ENCODE measurements at places on chromosomes 11 and 22.

DNA sequence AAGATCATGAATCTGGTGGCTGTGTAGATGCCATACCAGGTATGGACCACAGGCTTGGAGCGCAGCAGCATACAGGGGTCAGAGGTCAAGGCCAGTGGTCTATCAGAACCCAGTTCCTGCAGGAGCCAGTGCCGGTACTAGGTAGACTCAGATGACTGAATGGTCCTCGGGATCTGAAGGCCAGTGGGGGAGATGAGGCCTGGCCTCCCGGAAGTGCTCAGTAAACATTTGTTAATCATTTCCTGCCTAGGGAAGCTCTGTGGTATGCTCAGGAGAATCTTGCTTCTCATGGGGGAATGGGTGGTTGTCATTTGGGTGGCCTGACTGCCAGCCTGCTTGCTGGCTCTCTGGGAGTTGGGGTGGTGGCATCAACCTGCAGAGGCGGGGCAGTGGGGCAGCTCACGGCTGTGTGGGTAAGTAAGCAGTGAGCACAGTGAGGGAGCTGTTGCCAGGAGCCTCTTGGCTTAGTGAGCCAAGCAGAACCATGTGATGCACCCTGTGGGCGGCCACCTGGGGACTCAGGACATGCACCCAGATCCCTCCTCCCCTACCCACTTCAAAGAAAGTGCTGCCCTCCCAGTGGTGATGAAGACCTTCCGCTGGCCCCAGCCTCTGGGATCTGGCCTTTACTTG is 33.0 kb downstream of the PTPRJ start:
- no peak for DNase-seq

GRCh38 chr22:27507935-27508526 is 293.5 kb downstream of the MN1 start:
- no peak for DNase-seq

GRCh38 chr11:1749395-1750351 is 722 bp downstream of the IFITM10 start:
- DNase-seq = no peak

DNA sequence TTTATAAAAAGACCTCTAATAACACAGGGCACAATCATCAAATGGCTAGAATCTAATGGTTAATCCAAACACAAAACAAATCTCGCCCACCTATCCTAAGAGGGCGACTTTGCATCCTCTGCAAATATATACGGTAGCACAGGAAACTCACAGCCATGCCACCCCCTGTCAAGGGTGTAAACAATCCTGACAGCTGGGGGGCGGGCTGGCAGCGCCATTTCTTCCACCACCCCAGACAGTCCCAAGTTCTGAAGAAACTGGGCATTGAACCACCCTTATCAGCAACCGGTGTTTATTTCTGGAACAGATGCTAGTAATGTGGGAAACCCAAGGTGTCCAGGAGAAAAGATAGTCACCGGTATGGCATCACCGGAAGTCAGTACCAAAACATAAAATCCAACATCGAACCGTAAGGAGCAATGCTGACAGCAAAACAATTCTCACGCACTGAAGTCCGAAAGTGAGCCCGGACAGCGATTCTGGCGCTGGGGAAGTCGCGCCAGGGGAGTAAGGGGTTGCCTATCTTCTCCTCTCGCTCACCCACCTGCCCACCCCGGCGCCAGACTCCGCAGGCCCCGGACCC is 825 bp downstream of the FBXO3 start:
- peak; percentile 10 for DNase-seq

DNA sequence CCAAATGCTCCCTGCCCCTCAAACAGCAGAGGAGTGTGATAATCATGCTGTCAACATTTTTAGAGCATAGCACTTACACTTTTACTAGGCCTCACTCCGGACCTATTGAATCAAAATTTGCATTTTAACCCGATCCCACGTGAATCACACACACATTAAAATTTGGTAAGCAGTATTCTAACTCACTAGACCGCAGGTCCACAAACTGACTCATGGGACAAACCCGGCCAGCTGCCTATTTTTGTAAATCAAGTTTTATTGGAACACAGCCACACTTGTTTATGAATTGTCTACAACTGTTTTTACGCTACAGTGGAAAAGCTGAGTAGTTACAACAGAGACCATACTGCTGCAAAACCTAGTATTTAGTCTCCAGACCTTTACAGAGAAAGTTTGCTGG is 43.3 kb downstream of the SNX19 start:
- no peak for DNase-seq

- no peak for DNase-seq
These were observed 124.5 kb upstream of the SORL1-AS1 start for GRCh38 chr11:121577106-121577848.

DNA sequence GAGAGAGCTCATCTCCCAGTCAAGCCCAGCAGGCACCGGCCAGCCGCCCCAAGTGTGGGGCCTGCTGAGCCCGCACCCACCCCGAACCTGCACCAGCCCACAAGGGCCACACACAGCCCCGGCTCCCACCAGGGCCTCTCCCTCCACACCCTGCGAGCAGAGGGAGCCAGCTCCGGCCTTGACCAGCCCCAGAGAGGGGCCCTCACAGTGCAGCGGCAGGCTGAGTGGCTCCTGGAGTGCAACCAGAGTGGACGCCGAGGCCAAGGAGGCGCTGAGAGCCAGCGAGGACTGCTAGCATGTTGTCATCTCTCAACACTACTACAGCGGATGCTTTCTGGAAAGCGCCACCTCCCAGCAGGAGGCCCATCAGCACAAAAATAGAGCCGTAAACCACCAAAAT is 10.9 kb downstream of the DEFB108B start:
- DNase-seq = no peak

DNA sequence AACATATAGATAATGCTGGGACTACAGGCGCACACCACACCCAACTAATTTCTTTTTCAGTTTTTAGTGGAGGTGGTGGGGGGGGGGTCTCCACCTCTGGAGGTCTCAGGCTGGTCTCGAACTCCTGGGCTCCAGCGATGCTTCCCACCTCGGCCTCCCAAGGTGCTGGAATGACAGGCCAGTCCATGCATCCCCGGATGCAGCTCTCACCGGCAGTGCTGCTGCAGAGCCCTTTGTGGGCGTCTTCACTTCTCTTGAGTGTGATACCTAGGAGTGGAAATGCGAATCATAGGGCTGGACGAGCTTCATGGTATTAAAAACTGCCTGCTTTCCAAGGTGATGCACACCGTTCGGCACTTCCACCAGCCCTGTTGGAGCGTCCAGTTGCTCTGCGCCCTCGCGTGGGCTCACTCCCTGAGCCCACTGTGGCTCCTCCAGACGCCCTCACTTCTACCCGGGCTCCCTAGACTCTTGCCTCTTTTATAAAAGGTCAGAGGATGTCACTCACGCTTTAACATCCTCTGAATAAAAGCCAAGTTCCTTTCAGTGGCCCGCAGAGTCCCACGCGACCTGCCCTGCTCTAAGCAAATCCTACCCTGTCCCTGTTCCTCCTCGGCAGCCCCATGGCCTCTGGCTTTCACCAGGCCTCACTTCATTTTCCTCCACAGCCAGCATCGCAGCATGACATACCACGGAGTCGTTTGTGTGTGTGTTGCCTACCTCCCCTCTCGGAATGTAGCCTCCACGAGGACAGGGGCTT is 837 bp upstream of the BID start:
- no peak for DNase-seq

GRCh38 chr11:125929445-125930075 is 16.3 kb upstream of the VSIG10L2 start:
- DNase-seq = no peak

DNA sequence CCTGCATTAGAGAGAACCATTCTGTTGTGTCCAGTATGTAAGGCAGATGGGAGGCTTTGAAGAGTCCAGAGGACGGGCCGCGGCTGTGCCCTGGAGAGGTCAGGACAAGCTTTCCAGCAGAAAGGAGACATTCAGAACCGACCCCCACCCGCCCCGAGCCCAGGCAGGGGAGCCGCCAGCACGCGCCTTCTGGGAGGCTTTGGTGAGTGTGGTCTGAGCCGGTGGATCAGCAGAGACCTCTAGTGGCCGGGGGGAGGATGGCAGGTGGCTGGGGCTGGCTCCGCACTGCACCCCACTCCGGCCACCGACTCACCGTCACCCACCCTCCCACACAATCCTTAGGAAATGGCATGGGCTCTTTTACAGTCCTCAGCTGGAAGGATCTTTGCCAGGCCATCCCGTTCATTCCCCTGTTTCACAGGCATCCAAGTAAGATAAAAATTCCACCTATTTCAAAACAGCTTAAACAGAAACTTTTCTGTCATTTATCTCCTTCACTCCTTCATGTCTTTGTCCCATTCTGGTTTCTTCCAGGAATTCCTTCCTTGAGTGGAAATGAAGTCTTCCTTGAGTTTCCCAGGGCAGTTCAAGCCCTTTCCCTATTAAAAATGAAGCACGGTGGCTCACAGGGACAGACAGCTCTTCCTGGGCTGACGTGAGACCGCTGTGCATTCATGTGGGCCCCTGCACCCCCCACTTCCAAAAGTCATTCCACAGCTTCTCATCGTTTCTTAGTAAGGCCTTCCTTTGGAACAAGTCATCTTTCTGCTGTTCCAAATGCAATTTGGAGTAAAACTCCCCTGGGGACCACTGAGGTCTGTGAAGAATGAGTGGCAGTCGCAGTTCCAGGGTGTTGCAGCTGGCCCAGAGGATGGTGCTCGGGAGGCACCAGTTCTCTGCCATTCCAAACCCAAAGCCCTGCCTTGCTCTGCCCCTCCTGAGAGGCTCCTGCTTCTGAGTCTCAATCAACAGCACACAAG is 91.0 kb downstream of the FEZ1 start:
- peak; percentile 13 for DNase-seq

GRCh38 chr11:58919980-58920379 is 19.3 kb upstream of the GLYATL1 start:
- no peak for DNase-seq

DNA sequence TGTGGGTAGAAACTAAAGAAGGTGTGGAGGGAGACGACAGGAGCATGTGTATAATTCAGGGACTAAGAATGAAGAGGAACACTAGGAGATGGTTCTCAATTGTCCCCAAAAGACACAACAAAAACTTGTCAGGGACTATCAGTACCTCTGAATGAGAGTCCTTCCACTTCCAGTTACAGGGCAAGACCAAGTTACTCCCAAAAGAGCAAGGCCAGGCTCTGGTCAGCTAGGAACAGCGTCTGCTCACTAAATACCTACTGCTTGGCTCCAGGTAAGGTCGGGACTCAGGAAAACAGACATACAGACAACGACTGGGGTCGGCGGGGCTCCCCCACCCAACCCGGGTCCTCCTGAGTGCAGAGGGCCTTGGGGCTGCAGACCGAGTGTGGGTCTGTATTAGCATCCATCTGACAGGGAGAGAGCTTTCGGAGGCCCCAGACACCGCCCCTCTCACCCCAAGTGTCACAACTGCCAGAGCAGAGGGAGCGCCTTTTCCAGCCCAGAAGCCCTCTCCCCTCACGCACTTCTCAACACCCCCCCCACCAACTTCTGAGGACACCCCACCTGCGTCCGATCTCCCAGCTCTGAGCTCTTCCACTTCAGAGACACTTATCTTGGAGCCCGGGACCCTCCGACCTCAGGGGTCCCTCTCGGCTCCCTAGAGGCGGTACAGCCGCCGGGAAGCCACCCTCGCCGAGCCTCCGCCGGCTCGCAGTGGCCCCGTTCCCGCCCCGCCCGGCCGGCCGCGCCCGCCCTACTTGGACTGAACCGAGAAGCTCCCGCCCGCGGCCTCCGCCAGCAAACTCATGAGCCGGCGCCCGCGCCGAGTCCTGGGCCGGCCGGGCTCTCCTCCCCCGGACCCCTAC is 522 bp downstream of the RHOG start:
- DNase-seq = no peak

- no peak for DNase-seq
These were observed 774 bp upstream of the E2F8 start for GRCh38 chr11:19241260-19242178.

All from activated naive CD4-positive, alpha-beta T cell (primary cell).